Stimulated activated CD8-positive, alpha-beta memory T cell treated with anti-CD3 and anti-CD28 coated beads, Interleukin-4, amount 100 ng/mL, for 4 hours (primary cell): ENCODE measurements at places on chromosomes 3 and 15.

- DNase-seq = no peak
Observed at GRCh38 chr3:172177046-172177445, 137.7 kb downstream of the FNDC3B start.

DNA sequence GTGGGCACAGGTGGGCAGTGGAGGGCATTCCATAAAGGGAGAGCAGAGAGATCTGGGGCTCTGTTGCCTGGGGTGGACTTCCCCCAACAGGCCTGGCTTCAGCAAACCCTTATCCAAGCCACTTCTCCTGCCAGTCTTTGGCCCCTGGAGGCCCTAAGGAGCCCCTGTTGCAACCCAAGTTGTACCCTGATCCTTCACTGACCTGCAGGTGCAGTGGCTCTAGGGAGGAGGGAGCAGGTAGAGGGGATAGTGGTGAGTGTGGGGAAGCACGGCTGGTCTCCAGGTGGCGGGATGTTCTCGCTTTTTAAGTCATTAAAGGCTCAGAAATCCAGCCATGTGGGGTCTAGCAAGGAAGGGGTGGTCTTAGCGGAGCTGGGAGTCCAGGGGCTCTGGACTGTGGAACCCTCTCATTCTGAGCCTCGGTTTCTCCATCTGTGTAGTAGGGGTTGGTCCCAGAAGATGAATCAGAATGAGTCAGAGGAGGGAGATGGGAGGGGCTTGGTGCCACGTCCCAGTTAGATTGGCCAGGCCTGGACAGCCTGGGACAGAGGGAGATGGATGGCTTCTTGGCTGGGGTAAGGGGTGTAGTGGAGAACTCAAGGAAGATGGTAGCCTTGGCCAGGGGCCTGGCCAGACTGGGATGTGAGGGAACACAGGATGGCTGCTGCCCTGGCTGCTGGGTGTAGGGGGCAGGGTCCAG lies 2.6 kb downstream of the ZBTB47 start:
- no peak for DNase-seq

DNA sequence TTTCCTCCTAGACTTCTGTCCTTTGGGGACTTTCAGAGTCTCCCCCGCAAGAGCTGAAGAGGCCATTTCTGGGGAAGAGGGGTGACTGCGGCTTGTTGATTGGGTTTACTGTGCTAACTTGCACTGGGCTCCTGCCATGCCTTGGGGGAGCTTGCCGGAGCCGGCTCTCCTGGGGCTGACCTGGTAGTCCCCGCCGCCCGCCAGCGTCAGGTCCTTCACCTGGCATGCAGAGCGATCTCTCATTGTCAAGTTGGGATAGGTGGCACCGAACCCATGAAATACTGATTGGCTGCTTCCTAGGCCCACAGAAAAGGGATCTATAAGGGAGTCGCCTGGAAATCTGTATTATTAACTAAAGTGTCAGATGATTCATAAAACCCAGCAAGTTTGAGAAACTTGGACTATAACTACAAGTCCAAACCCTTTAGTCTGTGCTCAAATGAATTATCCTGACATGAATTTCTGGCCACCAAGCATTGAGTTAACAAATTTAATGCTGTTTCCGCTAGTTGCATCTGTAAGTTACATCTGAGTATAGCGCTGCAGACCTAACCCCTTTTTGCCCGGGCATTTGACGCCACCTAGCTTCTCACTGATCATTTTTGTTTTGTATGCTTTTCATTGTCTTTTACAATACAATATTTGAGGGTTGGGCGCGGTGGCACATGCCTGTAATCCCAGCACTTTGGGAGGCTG lies 607 bp upstream of the IMP3 start:
- DNase-seq = no peak

DNA sequence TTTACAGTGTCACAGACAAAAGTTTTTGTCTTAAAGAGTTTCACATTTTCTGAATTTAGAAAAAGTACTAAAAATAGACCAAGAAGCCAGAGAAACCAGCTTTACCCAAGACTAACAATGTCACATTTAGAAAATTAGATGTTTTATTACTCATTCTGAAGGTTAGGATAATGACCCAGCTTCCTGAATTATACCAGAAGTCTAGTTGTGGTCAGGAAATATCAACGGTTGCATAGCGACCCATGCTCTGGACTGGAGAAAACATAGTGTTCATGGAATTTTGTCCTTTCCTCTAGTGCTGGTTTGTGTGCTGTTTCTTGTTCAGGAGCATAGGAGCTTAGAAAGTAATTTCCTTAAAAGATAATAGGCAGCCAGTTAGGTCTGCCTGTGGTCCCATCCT lies 59.0 kb downstream of the DPPA2 start:
- DNase-seq = no peak

DNA sequence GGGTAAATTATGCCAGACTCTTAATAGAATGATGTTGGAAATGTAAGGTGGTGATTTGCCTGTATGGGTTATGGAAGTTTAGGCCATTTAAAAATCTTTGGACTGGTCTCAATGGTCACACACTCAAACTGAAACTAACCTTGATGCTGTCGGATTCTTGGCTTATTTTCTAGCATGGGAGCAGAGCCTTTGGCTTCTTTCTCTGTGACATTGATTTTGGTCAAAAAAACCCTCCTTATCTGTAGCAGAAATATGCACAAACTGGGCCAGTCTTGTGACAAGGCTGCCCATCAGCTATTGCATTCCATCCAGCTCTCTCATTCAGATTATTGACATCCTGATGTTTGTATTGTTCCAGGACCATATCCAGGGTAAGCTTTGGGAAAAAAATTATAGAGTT lies 35.9 kb downstream of the ARPP21 start:
- DNase-seq = no peak

DNA sequence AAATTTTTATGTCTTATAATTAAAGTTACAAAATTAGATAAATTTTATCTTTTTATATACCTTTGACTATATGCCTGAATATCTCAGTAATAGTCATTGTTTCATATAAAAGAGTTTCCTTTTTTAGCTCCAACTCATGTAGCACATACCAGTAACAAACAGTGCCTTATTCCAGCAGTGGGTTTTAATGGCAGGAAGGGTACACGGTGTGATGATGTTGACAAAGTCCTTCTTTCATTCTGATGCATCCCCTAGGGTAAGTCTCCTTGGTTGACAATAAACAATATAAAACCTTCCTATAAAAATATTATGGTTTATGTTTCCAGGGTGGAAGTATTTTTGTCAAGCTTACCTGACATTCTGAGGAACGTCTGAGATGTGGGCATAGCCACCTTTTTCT lies 77.2 kb upstream of the FGF12 start:
- DNase-seq = no peak

- DNase-seq = no peak
Observed at GRCh38 chr15:72050700-72051099, 67.2 kb downstream of the MYO9A start.

GRCh38 chr3:52291508-52292181 lies 4.0 kb downstream of the GLYCTK start:
- no peak for DNase-seq

GRCh38 chr3:23583980-23584740 lies 221.6 kb upstream of the UBE2E1 start:
- no peak for DNase-seq

GRCh38 chr3:138457863-138458735 lies 23.7 kb downstream of the ESYT3 start:
- DNase-seq = no peak

DNA sequence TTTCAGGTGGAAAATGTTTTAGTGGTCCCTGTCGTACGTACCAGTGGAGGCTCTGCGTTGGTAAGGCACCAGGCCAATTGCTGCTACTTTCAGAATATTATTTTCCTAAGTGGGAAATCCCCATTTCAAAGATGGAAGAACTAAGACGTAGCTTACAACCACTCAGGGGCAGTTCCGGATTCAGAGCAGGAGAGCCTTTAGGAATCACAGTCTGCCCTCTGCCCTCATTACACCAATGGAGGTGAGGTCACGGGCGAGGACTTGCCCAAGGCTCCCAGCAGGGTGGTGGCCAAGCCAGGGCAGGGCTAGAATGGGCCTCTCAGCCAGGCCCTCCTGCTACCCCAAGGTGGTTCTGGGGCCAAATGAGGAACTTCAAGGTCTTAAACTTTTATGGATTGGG lies 72.6 kb downstream of the RASGRF1 start:
- no peak for DNase-seq

DNA sequence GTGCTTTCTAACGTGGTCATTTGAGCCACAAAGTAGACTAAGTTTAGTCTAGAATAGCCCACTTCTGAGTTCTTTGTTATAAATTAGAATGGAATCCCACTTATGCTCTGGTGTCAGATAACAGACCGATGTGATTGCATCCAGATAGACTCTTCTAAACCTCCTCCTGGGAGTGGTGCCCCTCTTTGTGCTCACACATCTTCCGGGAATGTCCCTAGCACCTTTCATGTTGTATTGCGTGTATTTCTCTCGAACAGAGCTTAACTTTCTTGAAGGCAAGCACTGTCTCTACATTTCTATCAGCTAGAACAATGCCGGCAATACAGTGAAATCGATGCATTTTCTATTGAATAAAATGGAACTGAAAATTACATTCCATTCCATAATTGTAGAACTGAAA lies 23.0 kb downstream of the CP start:
- no peak for DNase-seq

- no peak for DNase-seq
Observed at GRCh38 chr15:25800761-25801515, 62.2 kb downstream of the ATP10A start.

GRCh38 chr3:169939320-169939719 lies 27.3 kb upstream of the SEC62 start:
- DNase-seq = no peak

GRCh38 chr3:101972430-101973162 lies 123.3 kb downstream of the NFKBIZ start:
- DNase-seq = no peak

- no peak for DNase-seq
Observed at GRCh38 chr3:17116007-17116600, 231.3 kb downstream of the PLCL2 start.

- DNase-seq = no peak
Observed at GRCh38 chr15:38954090-38954489, 389.5 kb upstream of the RASGRP1 start.

DNA sequence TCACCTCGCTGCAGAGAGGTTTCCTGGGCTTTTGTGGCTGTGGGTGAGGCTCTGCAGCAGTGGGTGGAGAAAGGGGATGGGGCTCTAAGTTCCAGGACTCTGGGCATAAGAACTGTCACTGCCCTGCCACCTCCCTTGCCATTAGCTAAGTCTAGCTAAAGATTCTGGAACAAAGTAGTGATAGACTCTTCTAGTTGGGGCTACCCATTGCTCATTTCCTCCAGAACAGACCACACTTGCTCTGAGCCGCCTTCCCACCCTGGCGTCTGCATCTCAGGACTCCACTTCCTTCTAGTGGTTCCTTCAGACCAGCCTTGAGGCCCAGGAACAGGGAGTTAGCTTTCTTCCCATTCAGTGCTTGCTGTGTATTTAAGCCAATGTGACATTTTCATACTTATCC lies 7.5 kb downstream of the ARHGAP31 start:
- no peak for DNase-seq

GRCh38 chr15:39255760-39256159 lies 325.1 kb upstream of the THBS1 start:
- no peak for DNase-seq

GRCh38 chr3:167918686-167919085 lies 177.0 kb downstream of the GOLIM4 start:
- DNase-seq = no peak

GRCh38 chr3:193980326-193980725 lies 155.6 kb upstream of the HES1 start:
- no peak for DNase-seq

DNA sequence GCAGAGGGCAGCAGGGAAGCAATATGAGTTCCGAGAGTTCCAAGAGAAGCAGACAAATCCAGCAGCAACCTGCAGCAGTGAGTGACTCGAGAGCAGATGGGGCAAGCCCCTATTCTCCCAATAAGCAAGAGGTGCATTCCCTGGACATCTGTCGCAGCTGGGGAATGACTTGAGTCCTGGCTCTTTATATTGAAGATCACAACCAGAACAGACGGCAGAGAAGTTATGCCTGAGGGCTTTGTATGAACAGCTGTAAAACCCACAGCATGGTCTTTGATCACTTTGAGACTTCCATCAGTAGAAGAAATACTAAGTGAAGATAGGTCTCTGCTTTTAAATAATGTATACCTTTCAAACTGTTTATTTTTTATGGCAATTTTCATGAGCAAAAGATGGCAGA lies 23.6 kb upstream of the C3orf22 start:
- no peak for DNase-seq

- no peak for DNase-seq
Observed at GRCh38 chr3:13161771-13162535, 88.7 kb upstream of the IQSEC1 start.

DNA sequence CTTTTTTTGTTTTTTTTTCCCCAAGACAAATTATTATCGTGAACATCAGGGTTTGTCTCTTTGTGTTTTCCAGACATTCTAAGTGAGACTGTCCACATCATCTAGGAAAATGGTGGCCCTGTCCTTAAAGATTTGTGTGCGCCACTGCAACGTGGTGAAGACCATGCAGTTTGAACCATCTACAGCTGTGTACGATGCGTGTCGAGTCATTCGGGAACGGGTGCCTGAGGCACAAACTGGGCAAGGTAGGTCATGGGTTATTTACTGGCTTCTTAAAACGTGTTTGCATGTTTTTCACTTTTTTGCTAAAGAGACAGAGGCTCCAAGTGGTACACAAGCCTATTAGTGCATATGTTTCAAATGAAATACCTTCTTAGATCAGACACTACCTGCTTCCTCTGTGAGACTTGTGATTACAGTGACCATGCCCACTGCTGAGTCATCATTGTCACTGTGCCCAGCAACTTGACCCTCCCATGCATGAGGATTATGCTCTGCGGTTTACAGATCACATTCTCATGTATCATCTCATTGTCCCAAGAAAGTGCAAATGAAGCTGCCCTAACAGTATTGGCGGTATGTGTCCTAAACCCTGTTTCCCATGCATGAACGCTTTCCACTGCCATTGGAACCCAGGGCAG lies 395.2 kb upstream of the TPM1 start:
- DNase-seq = no peak

DNA sequence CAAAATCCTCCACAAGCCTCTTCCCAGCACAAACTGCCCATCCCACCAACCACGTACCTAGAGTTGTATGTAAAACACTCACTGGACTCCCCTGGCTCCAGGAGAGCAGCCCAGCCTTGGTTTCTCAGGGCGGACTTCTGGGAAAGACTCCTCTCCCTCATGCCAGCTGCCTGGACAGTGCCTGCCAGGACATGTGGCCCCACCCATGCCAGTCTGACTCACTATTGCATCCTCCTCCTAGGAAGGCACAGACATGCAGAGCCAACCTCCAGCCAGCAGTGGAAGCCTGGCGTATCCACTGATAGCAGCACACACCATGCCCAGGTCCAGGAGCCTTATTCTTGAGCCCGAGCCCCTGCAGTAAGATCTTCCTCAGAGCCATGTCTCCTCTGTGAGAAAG lies 8.6 kb downstream of the PKM start:
- DNase-seq = no peak

GRCh38 chr15:53875139-53875538 lies 103.1 kb upstream of the UNC13C start:
- DNase-seq = no peak

GRCh38 chr3:4517093-4517492 lies 23.9 kb downstream of the ITPR1 start:
- no peak for DNase-seq
